Naive thymus-derived CD8-positive, alpha-beta T cell (primary cell): ENCODE measurements at places on chromosomes 13 and 19. TPM values are rescaled to one million over a fixed set of nuclear protein-coding genes. Genes with fewer than 3 reads are reported as not detected.

- DNase-seq = no peak
Observed at GRCh38 chr13:39577203-39577602, 25.8 kb downstream of the LHFPL6 start.

DNA sequence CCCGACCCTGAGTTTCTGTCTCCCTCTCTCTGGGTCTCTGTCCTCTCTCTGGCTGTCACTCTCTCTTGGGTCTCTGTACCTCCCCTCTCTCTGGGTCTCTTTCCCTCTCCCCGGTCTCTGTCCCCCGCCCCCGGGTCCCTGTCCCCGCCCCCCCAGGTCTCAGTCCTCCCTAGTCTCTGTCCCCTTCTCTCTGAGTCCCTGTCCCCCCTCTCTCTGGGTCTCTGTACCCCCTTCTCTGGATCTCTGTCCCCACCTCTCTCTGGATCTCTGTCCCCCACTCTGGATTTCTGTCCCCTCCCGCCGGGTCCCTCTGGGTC is 2.3 kb upstream of the FTL start:
- no peak for DNase-seq

Gene CKM
- not detected for total RNA-seq

DNA sequence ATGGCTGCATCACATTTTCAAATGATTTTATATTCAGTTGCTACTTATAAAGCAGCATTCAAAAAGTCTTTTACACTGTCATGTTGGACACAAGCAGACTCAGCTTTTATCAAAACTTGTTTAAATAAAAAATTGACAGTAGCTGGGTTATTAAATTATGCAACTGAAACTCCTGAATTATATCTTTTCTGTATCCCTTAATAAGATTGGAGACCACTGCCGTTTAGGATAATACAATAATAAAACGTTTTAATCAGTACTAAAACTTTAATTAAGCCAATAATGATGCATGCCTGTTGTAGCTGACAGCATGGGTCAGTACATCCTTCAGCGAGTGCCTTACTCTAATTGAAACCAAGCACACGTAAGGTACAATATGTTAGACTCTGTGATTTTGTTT is 78.0 kb downstream of the DPY19L3 start:
- DNase-seq = no peak

DNA sequence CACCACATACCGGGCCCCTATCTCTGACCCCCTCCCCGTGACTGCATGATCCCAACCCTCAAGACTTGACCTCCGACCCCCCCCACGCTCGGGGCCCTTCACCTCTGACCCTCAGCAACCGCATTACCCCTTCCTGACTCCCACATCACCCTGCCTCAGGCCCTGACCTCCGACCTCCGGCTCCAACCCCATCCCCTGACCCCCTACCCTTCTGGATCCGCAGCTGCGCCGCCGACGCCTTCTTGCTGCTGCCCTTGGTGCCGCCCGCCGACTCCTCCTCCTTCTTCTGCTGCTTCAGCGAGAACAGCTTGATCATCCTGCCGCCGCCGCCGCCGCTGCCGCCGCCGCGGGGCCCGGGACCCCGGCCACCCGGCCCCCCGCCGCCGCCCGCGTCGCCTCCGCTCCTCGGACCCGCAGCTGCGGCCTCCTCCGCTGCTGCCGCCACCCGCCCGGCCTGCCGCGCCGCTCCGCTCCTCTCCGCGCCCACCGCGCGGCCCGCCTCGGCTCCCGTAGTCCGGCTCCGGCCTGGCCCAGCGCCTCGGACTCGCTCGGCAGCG is at the start of gene UBE2M:
UBE2M (minus strand) TSS at position 546 of the 557 bp plus-strand sequence; CDS start at position 316, 230 bp downstream.
- peak; percentile 46 for DNase-seq

Gene HCN2
- total RNA-seq = 0.68 TPM

Gene SIGLEC8
- not detected for total RNA-seq

- DNase-seq = no peak
Observed at GRCh38 chr13:77316430-77316829, 10.5 kb downstream of the MYCBP2 start.

DNA sequence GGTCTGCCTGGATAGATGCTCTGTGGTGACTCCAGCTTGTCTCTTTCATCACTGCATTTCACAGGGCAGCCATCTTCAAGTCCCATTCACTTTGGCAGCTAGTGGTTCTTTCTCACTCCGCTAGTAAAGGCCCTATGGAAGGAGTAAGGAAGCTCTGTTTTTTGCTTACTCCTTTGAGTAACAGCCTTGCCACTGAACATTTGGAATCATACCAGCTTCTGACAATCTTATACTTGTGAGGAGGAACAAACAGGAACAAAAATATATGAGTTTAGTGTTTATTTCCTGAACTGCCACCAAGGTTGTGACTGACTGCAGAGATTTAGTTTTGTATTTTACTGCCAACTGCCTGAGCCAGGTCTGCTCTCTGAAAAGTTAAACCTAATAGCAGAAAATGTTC is 38.7 kb downstream of the KCTD4 start:
- no peak for DNase-seq

DNA sequence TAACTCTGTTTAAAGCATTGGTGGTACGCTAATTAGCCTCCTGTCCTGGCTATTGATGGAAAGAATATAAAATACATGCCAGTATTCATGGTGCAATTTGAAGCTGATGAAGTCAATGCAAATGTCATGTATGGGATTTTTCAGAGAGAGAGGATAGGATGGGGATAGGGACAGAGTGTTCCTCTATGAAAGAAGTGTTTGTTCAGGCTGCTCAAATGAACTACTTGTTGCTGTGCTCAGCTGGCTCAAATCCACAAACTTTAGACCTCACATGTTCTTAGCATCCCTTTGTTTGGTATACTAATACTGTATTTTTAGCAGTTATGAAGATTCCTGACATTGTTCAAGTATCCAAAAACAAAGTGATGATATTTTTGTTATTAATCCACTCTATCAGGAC is 116.5 kb downstream of the SLITRK1 start:
- DNase-seq = no peak

GRCh38 chr13:101486708-101487437 is 34.4 kb downstream of the ITGBL1 start:
- no peak for DNase-seq

Gene OLFM4
- not detected for total RNA-seq

DNA sequence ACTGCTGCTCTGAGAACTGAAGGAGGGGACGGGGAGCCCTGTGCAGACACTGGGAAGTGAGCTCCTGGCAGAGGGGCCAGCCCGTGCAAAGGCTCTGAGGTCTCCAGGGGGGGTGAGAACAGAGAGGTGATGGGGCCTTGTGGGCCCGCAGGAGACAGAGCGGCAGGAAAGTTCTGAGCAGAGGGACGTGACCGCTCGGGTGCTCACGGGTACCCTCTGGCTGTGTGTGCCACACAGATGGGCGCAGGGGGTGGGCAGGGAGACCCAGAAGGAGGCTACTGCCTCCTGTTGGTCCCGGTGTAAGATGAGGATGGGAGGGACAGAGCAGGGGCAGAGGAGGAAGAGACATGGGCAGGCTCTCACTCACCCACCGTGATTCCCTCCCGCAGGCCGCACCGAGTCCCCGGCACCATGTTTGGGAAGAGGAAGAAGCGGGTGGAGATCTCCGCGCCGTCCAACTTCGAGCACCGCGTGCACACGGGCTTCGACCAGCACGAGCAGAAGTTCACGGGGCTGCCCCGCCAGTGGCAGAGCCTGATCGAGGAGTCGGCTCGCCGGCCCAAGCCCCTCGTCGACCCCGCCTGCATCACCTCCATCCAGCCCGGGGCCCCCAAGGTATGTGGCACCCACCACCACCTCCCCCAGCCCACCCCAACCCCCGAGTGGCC is 27.5 kb upstream of the NCCRP1 start:
- DNase-seq = no peak

DNA sequence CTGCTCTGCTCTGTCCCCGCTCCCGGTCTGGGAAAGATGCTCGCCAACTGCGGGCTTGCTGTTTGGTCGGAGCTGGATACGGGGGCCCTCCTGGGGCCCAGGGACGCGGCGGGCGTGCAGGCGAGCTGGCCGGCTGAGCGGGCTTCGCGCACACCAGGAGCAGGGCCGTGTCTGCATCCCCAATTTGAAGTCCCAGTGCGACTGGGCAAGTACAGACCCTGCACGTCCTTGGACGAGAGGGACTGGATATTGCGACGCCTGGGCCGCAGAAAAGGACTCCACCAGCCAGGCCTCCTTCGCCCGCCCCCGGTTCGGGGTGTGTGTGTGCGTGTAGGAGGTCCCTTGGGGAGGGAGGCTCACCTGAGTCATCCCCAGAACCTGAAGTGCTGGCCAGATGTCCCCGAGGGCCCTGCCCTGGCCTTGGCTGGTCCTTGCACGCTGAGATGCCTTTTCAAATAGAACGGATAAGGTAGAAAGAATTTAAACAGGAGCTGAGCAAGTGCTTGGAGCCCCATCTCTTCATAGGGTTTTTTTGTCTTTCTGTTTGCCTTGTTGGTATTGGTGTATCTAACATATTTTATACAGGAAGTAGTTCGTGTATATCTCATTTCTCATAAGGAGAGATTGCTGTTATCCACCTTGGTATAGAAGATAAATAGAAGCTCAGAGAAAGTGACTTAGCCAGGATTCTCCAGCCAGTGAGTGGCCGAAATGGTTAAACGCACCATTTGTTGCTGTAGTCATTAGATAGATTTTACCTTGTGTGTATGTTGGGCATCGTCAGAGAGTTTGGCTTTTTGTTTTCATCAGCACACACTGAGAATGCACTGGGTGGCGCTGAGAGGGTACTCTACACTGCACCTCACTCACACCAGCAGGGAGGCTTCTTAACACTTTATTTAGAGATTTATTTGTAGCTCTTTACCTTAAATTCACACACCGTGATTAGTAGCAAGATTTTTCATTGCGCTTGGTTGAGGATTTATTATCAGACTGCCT is 1.1 kb downstream of the NAXD start:
- peak; percentile 26 for DNase-seq

GRCh38 chr19:51531349-51532315 is at the start of gene SIGLEC6:
SIGLEC6 (minus strand) TSS chr19:51531670; CDS start chr19:51531648, 22 bp downstream.
- DNase-seq = no peak

- no peak for DNase-seq
Observed at GRCh38 chr19:45994456-45994997, 740 bp upstream of the CCDC61 start.

DNA sequence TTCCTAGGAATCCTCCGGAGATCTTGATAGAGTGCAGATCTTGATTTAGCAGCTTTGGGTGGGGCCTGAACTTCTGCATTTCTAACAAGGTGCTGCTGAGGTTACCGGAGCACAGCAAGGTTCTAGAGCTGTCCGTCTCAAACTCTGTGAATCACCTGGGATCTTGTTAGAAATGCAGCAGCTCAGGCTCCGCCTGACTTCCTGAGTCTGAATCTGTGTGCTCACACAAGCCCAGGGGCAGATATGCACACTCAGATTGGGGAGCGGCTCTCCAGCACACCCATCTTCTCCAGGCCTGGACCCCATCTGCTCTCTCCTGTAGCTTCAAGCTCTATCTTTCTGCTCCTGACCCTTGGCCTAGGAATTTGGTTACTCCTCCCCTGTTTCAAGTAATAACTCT is 3.5 kb upstream of the TEX26 start:
- DNase-seq = no peak

- DNase-seq = no peak
Observed at GRCh38 chr19:33622505-33622808, 704 bp downstream of the CHST8 start.

- DNase-seq = no peak
Observed at GRCh38 chr13:39571502-39572092, 31.4 kb downstream of the LHFPL6 start.

GRCh38 chr19:30920222-30920621 is 429.0 kb downstream of the TSHZ3 start:
- DNase-seq = no peak

GRCh38 chr13:49629947-49630346 is 1.6 kb downstream of the ARL11 start:
- DNase-seq = no peak

- no peak for DNase-seq
Observed at GRCh38 chr19:5850743-5851293, 431 bp downstream of the FUT3 start.

- no peak for DNase-seq
Observed at GRCh38 chr13:41595298-41595697, 137.9 kb downstream of the RGCC start.

- no peak for DNase-seq
Observed at GRCh38 chr19:28065026-28065425, 1147.9 kb downstream of the UQCRFS1 start.

DNA sequence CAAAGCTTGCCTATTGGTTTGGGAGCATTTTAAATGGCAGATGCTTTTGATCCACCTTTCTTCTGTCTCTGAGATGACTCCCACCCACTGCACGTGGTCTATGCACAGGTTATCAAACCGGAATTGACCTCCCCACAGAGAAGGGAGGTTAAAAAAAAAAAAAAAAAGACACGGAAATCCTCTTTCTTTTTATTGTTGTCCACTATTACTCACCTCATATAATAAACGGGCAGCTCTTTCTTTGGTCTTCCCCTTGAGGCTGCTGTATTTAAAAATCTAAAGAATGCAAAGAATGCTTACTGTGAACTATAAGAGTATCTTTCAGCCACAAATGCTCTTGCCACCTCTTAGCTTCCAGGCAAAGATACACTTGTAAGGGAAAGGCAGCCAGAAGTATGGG is 329.7 kb downstream of the NDFIP2 start:
- DNase-seq = no peak

- DNase-seq = no peak
Observed at GRCh38 chr19:31863122-31863521, 482.3 kb upstream of the ZNF507 start.

Gene U2AF1L4
- total RNA-seq = 52.7 TPM

- no peak for DNase-seq
Observed at GRCh38 chr13:92463134-92463533, 763.5 kb upstream of the GPC6 start.

GRCh38 chr19:46728693-46729339 is 11.9 kb upstream of the PRKD2 start:
- DNase-seq = peak; percentile 83

GRCh38 chr13:30415430-30416030 is 6.8 kb upstream of the UBE2L5 start:
- DNase-seq = no peak

Gene TEX101
- not detected for total RNA-seq

Gene MPND
- 18.9 TPM for total RNA-seq

DNA sequence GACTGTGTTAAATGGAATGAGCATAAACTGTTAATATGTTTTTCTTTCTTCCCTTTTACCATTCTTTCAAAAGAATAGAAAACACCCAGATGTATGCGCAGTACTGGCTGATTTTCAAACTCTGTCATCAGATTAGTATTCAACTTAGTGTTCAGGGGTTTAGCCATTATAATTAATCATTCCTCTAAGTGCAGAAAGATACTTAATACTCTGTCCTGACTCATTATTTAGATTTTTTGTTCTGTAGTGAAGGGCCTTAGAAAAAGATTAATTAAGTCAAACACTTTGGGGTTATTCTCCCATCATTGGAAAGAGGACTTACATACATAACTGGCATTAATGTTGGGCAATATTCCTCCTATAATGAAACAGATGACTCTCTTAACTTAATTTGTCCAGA is 1316.7 kb upstream of the SLC10A2 start:
- DNase-seq = no peak

- DNase-seq = no peak
Observed at GRCh38 chr19:28155265-28155664, 1057.7 kb downstream of the UQCRFS1 start.

Gene C13orf42
- total RNA-seq = not detected
